ENCODE measurements at places on chromosomes 13 and 19.

- DNase-seq = no peak
Observed at GRCh38 chr19:40224342-40225150, 1.9 kb downstream of the CCNP start.

DNA sequence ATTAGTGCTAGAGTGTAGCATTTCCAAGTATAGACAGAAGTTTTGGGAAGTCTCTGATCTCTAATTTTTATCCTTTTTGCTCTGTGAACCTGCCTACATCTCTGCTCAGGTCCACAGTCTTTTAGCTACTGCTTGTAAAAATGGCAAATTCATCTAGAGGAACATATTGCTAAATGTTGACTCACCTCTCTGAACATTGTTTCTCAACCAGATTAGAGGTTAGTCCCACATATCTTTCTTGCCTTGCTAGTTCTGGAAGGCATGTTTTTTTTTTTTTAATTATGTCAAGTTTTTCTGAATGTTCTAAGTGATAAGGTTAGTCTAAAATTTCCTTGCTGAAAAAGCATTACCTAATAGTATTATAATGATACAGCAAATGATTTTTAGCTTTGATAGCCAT lies 2889.6 kb upstream of the PCDH20 start:
- no peak for DNase-seq

DNA sequence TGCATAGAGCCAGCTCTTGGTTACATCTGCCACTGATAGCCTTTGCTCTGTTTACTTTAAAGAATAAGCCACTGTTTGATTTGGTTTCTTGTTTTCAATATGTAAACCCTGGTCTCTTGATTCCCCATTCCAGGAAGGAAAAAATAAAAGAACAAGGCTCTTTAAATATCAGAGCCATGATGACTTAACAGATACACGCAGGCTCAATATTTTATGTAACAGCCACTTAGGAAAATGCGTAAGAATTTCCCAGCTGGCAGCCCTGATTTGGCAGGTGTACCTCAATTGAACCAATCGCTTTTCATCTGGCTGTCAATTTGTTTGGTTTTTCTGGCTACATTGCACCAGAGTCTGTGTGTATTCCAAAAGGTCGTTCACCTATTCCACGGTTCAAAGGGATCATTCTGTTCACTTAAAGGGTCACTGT lies 65.6 kb downstream of the IRS2 start:
- DNase-seq = no peak

DNA sequence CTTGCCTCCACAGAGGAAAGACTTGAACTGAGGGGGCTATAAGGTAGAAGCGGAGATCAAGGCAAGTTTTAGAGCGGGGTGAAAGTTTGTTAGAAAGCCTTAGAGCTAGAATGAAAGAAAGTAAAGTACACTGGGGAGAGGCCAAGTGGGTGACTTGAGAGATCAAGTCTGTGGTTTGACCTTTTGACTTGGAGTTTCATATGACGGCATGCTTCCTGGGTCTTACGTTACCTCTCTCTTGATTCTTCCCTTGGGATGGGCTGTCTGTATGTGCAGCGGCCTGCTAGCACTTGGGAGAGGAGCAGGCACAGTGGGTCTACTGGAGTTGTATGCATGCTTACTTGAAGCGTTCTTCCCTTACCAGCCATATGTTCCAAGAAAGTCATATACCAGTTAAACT lies 1768.5 kb downstream of the PCDH9 start:
- DNase-seq = no peak

GRCh38 chr19:54189145-54189734 lies at the start of gene MBOAT7:
MBOAT7 (minus strand) TSS chr19:54189580; CDS start chr19:54188508, 1,072 bp downstream.
- no peak for DNase-seq

DNA sequence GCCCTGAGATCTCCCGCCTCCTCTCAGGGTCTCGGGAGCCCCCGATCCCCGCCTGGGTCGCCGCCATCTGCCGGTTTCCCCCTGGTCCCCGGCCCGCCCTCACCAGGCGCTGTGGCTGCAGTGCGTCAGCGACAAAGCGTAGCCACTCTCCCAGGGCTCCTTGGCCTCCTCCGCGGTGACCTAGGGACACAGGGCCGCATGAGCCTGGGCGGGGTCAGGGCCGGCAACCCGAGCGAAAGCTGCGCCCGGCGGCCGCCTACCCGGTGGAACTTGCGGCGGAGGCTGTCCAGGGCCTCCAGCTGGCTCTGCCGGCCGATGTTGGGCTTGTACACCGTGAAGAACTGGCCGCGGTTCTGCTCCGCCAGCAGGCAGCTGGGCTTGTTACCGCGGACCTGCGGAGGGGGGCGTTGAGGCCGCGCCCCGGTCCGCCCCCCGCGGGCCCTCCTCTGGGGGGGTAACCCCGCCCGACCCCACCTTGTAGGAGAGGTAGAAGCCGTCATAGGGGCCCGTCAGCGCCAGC lies 5.3 kb downstream of the GPX4 start:
- DNase-seq = no peak

DNA sequence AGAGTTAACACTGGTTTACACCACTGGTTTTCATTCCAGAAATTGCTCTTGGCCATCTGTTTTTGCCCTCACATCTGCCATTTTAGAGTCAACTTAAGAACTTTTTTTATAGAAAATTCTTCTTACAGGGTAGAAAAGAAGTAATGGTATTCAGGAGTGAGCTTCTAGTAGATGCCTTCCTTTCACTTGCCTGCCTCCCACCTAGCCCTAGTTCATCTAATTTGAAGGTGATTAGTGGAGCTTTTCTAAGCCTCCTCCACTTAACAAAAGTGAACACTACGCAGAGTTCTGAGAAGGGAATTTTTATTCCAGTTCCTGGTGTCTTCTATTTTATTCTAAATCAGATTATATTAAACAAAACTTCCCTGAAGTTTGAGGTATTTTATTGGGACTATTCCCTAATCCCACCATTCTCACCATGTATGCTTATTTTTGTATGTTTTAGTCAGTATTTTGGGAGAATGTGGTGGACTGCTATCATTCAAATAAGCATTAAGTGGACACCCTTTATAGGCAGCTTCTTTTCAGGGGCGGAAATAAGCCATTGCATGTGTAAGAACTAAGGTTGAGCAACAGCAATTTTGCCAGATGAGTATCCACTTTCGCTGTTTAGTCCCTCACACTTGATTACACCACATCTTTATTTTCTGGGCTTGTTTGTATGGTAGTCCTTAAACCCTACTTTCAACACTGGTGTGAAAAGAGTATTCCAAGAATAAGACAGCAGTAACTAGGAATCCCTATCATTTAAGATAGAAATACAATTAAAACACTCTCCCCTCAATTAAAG lies 156.9 kb downstream of the ENOX1 start:
- DNase-seq = no peak

GRCh38 chr13:64248371-64249065 lies 2832.9 kb upstream of the PCDH20 start:
- no peak for DNase-seq

GRCh38 chr19:10749435-10750384 lies 31.8 kb downstream of the DNM2 start:
- no peak for DNase-seq

GRCh38 chr13:109947006-109947405 lies 160.6 kb upstream of the IRS2 start:
- no peak for DNase-seq

- no peak for DNase-seq
Observed at GRCh38 chr13:29573190-29573589, 22.3 kb downstream of the SLC7A1 start.

DNA sequence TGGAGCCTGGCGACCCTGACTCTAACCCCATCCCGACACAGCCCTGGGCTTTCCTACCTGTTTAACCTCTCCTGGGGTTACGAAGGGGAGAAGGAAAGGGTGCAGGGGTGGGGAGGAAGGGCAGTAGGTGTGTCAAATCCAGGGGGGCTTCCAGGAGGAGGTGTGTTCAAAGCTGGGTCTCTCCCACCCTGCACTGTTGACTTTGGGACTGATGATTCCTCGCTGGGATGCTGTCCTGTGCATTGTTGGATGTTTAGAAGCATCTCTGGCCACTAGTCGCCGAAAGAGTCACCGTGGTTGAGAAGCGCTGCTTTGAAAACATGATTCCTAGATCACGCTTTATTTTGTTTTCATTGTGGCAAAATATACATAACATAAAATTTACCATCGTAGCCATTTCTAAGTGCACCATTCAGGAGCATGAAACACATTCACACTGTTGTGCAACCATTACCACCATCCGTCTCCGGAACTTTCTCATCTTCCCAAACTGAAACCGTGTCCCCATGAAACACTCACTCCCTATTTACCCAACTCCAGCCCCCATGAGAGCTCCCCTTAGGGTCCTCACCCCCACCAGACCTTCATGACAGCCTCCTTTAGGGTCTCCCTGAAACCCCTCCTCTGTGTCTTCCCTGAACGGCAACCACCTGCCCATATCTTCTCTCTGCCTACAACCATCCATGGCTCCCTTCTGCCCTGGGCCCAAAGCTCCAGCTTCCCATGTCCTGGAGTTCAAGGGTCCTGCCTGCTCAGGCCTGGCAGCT lies 4.4 kb upstream of the FCER2 start:
- no peak for DNase-seq

- DNase-seq = no peak
Observed at GRCh38 chr19:46959894-46960556, 59.6 kb upstream of the NPAS1 start.

- peak; percentile 73 for DNase-seq
Observed at GRCh38 chr13:106535552-106536243, at the start of gene EFNB2. EFNB2 (minus strand) TSS chr13:106535662; CDS start chr13:106534964, 698 bp downstream.

- DNase-seq = no peak
Observed at GRCh38 chr19:30579419-30579818, 207.2 kb downstream of the ZNF536 start.

DNA sequence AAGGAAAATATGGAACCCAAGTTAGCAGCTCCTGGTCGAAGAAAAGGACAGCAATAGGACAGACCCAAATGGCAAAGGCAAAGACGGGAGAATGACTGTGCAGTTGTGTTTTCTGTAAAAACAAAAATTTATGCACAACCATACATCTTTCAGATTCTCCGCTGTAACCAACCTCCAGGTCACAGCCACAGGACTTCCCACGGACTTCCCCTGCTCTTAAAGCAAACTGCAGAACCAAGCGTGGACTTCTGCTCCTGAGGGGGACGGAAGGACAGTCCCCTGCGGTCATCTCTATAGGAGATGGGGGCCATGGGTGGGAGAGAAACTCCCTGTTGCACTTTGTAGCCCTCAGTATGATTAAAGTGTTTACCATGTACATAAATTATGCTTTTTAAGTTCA lies 2.5 kb downstream of the GRTP1 start:
- DNase-seq = no peak

DNA sequence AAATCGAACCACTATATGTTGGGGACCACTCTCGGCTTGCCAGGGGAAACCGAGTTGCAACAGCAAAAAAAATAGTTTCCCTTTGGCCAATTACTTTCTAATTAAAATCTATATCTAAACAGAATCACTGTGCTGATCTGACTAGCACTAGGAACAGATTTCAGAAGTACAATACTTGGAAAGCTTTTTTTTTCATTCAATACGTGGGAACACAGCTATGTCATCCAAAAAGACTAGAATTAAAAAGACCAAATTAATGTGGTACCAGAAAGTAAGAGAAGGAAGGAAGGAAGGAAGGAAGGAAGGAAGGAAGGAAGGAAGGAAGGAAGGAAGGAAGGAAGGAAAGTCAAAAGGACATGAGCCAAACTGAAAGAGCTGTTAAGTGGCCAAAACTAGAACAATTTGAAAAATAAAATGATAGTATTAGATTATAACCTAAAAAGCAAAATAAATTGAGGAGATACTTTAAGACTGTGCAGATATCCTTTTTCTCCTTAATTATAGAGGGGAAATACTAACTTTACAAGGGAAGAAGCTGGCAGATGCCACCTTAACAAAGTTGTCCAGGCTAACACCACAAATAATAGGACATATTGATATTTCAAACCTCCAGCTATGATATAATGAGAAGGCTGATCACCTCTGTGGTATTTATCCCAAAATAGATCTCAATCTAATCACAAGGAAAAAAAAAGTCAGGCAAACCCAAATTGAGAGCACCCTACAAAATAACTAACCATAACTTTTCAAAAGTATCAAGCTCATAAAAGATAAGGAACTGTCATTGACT lies 63.9 kb downstream of the DIAPH3 start:
- DNase-seq = no peak

DNA sequence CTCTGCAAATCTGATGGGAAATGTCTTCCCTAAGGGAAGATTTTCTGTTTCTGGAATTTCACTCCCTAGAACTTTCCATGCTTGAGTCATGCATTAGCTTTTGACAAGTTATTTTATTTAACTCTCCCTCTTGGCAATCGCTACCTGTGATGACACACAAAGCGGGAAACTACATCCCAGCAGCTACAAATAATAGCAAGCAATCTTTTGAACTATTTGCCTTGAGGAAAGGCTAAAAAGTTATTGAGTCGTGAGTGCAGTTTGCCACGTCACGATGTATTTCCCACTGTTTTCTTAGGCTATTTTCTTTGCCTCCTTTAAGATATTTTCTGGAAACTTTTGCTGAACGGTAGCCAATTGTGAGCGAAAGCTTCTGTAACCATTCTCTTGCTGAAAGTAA lies 353.3 kb upstream of the HTR2A start:
- DNase-seq = no peak

GRCh38 chr13:71880753-71881541 lies 13.9 kb upstream of the DACH1 start:
- DNase-seq = no peak

DNA sequence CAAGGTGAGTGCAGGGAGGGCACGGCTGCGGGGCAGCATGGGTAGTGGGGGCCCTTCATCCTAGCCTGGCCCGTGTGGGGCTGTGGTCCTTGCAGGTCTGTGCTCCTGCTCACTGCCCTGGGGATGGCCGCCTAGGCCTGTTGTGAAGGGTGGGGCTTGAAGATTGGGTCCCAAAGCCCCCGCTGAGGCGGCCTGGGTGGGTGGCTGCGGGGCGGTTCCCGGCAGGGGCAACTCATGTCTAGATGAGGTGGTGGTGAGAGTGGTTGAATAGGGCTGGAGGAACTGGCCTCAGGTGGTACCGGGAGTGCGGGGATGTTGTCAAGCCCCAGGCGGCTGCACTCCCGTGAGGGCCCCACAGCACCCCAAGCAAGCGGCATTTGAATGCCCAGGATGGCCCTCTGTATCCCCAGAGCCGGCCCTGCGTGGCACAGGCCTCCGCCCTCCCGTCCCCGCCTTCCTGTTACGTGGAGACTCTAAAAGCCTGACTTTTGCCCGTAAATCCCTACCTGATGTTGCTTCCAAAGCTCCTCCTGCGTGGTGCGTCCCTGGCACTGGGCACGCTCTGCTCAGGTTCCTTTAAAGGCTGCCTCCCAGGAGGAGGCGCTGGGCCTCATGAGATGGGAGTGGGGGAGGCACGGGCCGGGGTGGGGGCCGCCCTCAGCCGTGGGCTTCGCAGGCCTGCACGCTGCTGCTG lies 15.0 kb downstream of the SPPL2B start:
- no peak for DNase-seq

DNA sequence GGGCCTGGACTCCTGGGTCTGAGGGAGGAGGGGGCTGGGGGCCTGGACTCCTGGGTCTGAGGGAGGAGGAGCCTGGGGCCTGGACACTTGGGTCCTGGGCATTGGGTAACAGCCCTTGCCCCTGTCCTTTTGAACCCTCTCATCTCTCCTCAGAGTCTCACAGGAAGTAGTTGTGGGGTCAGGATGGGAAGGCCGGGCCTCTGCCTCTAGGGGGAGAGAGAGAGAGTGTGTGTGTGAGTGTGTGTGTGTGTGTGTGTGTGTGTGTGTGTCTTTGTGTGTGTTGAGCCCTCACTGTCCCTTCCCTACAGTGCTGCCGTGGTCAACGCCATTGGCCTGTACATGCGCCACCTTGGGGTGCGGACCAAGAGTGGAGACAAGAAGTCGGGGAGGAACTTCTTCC lies 10.9 kb downstream of the ARHGEF1 start:
- no peak for DNase-seq

- no peak for DNase-seq
Observed at GRCh38 chr13:36068566-36068965, 62.6 kb downstream of the DCLK1 start.
